Stimulated activated CD8-positive, alpha-beta memory T cell treated with anti-CD3 and anti-CD28 coated beads, Interleukin-4, amount 100 ng/mL, for 1 hour (primary cell): ENCODE measurements at places on chromosomes 16 and 17.
A peak's percentile ranks its signal among the peaks of the same experiment; 100 is the strongest.

DNA sequence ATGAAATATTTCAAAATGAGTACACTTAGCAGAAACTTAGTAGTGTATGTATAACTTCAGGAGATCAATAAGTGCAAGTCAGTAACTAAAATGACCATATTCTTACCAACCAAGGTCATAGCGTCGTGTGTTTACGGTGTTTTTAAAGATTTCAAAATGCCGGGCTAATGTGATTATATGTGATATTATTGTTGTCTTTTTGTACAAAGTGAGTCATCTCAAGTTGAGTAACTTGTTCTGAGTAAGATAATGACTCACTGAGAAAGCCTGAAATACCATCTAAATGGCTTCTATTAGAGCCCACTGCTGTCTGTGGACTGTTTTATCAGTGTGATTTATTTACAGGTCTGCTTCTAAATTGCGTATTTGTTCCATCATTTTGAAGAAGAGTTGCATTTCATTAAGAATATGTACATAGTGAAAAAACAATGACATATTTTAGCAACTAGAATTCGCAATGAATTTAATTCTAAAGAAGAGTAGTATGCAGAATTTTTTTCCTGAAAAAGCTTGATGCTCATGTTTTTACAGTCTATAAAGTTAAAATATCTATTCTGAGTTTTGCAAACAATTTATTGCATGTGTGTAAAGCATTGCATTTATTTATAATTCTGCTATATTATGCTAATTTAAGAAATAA, 12.7 kb downstream of the KRT12 start:
- no peak for DNase-seq

DNA sequence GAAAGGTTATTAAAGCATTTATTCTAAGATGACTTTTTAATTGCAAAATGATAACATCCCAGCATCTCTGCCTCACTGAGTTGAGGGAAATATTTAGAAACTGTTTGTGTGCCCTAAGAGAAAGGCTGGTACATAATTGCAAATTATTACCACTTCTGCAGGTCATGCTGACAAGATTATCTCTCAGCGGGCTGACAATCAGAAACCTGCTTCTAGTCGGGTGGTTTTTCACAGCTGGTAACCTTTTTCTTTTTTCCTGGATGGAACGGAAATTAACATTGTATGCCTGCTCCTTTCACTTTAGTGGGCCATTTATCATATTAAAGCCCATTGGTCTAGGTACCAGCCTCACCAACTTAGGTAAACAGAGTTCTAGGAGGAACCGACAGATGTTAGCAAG, 17.0 kb upstream of the NUDT7 start:
- DNase-seq = no peak

GRCh38 chr17:17400566-17401184, 76.1 kb upstream of the MED9 start:
- no peak for DNase-seq

- DNase-seq = peak; percentile 9
Observed at GRCh38 chr17:3915995-3916696, at the start of gene P2RX1. TSS of gene P2RX1 (minus strand) at chr17:3916465. CDS start at chr17:3916225, 240 bp downstream.

DNA sequence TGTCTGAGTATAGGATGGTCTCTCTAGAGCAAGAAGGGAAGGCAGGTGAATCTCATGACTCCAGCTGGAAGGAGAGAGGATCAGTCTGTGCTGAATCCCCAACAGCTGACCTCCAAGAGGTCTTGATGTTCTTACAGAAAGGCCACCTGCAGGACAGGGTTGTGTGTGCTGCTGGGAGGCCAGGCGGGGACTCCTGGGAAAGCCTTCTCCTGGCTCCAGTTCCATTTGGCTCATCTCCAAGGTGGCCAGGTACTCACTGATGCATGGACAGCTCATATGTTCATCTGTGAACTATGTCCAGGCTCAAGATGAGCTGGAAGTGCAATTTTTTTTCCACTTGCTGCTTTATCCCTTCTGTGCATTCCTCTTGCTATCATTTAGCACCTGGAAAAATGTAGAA, 730.2 kb upstream of the RBFOX1 start:
- no peak for DNase-seq

DNA sequence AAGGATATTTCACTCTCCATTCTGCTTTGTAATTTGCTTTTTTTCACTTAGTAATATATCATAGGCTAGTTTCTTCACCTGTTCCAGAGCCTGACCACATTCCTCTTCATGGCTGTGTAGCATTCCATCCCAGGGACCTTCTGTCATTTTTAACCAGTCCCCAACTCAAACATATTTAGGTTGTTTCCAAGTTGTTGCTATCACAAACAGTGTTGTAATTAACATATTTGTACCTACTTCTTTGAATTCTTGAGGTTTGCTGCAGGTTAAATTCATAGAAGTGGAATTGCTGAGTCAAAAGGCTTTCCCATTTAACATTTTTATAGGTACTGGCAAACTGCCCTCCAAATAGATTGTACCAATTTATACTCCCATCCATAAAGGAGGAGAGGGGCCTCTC, 65.1 kb upstream of the MED9 start:
- DNase-seq = no peak

DNA sequence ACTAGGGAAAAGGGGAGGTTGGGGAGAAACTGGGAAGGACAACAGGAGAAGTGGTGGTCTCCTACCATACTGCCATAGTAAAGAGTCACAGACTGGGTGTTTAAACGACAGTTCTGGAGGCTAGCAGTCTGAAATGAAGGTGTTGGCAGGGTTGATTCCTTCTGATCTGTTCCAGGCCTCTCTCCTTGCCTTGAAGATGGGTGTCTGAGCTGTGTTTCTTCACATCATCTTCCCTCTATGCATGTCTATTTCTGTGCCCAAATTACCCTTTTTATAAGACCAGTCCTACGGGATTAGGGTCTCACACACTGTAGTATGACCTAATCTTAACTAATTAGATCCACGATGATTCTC, 79.8 kb upstream of the TMEM97 start:
- no peak for DNase-seq

DNA sequence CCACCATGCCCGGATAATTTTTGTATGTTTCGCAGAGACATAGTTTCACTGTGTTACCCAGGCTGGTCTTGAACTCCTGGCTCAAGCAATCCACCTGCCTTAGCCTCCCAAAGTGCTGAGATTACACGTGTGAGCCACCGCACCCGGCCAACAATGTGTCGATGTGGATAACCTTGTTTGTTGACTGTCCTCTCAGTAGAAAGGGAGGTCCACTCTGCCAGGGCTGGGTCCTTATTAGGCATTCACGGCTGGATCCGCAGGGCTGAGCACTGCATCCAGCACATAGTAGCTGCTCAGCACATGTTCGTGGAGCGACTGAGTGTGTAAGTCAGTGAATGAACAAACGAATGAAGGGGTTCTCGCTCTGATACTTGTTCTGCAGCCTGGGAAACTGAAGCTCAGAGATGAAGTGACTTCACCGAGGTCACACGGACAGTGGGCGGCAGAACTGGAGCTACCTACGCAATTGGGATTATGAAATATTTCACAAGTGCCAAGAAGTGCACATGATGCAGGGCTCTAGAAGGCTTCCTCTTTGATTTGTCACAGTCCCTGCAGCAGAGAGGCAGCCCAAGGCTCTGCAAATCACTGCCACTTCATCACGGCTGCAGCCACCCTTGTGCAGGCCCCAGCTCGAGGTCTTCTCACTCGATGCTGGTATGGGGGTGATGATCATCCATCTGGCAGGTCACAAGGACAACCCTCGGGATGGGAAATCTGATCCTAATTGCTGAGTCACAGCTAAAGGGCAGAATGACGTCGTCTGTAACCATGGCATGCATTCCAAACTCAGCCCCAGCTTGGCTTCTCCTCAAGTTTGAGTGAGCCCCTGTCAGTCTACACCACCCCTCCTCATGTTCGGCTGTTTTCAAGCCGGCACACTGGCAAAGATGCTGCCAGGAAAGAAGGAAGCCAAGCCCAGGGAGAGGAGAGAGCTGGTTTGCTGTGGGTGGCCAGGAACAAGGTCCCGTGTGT, 28.0 kb upstream of the SNN start:
- no peak for DNase-seq

- no peak for DNase-seq
Observed at GRCh38 chr16:85077039-85077438, 35.2 kb downstream of the CIBAR2 start.

GRCh38 chr16:3832668-3833067, 47.8 kb downstream of the CREBBP start:
- no peak for DNase-seq

GRCh38 chr16:9113707-9114106, 22.3 kb downstream of the HAPSTR1 start:
- DNase-seq = no peak

DNA sequence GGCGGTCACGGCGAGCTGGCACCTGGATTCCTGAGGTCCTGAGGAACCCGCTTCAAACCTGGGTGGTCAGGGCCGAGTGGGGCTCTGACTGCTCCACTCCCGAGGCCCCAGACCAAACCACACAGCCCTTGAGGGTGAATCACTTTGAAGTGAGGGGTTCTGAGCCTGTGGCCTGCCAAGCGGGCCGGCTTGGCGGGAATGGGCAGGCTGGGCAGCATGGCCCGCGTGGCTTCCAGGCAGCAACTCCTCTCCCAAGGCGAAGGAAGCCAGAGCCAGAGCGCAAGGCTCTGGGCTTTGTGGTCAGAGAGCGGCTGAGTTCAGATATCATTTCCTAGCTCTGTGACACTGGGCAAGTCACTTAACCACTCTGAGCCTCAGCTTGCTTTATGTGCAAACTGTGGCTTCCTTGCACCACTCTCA, 42.7 kb downstream of the CMIP start:
- DNase-seq = no peak

DNA sequence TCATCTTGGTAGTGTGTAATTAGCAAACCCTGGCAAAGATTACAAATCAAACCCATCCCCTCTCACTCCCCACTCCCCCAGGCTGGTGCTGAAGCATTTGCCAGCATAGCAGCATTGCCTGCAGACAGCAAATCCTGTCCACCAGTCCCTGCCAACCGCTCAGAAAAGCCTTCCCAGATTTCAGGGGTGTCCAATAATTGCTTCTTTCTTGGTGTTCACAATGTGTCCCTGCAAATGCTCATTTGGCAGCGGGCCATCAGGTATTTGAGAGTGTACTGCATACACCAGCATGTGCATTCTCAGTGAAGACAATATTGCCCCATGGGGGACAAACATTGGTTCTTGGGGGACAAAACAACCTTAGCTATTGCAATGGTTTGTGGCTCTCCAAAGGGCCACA, 28.2 kb downstream of the ORC6 start:
- no peak for DNase-seq

DNA sequence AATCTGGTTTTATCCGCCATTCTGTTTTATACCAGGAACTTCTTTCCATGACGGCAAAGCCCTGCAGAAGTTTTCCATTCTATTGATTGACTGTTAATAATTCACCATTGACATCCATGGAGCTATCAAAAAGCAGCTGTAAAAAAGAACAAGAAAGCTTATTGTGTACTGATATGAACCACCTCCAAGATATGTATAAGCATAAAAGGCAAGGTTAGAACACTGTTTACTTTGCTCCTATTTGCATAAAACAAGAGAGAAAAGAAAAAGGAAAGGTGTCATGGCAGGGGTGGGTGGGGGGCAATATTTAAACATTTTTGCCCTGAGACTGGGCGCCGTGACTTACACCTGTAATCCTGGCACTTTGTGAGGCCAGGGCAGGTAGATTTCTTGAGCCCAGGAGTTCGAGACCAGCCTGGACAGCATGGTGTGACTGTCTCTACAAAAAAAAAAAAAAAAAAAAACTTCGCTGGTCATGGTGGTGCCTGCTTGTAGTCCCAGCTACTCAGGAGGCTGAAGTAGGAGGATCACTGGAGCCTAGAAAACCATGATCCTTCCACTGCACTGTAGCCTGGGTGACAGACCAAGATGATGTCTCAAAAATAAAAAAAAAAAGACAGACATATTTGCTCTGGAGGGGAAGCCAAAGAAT, 52.5 kb downstream of the TMEM114 start:
- DNase-seq = no peak

- DNase-seq = no peak
Observed at GRCh38 chr16:81618661-81619060, 160.4 kb upstream of the PLCG2 start.

DNA sequence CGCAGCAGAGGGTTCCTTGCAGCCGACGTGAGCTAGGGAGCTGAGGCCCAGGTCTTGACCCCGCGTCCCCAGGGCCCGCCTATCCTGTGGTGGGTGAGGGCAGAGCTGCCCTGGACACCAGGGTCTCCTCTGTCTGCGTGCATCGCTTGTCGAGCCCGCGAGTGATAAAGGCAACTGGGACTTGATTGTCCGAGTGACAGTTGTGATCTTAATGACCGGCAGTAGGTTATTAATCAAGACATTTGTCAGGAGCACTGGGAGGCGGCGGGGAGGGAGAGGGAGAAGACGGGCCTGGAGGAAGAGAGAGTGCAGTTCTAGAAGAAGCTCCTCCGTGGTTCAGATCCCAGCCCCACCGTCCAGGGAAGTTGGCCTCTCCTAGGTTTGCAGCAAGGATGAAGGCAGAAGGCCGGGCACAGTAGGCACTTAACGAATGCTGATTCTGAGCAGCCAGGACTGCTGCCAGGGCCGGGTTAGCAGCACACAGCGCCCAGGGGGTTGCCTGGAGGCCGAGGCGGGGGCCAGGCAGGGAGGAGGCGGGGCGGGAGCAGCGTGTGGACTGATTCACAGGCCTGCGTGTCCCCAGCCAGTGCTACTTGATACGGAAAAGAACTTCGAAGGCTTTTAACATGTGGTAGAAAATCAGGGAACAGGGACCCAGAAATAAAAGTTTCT, 11.3 kb upstream of the GSE1 start:
- DNase-seq = no peak

DNA sequence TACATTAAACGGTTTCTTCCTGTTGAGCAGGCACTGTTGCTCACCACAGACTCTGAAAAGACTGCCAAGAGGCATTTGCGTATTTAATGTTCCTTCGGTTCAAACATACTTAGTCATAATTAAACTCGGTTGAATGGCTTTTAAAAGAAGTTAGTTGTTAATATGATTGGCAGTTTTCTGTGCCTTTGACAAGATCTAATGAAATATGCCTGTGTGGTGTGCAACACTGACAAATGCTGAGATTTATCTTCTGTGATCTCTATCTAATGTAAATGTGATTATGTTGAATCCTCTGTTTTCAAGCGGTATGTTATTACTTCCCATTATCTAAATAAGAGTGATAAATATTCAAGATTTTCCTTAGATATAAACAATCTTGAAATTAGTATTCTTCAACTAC, 1046.6 kb downstream of the CDH8 start:
- no peak for DNase-seq

DNA sequence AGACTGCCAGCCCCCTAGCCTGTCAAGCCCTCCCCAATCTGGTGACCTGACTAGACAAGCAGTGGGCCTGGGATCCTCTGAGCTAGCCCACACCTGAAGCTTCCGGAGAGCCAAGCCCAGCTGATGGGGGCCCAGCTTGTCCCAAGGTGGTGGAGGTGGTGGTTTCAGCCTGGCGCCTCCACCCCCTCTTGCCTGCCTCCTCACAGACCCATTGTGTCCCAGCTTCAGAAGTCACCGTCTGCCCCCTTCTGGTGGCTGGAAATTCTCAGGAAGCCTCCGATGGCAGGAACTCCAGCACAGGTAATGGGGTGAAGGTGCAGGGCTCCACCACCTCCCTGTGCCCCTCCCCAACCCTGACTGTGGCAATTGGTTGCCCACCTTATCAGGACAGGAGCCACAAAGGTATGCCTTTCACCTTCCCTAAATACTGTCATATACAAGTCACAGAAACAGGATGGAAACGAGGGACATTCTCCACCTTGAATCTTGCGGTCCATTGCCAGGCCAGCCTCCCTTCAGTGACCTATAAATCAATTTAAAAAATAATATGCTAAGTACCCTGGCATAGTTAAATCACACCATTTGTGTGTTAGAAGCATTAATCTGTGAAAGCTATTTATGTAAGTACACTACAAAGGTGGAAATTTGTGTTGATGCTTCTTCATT, 66.0 kb upstream of the ZNF423 start:
- DNase-seq = no peak
